Cortex of kidney (tissue), 1 donor: ENCODE measurements at places on chromosomes 6 and 20.

DNA sequence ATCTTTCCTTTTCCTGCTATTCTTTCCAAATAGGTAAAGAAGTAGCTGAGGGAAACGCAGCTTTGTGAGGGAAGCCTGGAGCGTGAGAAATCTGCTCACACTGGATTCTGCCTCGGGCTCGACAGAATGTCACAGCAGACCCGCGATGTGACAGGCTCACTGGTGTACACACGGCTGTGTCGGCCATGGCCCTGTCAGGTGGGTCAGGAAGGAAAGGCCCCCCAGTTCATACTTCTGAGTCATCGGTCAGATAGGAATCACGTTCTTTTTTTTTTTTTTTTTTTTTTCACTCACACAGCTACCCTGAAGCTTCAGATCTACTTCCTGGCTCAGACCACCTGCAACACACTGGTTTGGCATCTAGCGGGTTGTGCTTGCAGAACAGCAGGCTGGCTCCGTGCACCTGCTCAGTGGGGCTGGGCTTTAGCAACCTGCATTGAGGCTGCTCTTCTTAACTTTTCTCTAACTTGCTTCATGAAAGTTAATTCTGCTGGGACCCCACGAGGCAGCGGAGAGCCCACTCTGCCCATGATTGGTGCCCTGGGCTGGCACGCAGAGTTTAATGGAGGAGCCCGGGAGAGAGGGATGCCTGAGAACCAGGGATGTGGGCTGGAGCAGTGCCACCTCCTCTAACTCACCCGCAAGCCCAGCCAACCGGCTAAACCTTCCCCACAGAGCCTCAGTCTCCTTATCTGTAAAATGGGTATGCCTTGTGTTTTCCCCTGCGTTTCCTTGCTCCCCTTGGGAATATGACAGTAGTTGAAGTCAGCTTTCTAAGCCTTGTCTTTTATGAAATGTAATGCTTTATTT lies 61.5 kb upstream of the FNDC1 start:
- DNase-seq: no peak

GRCh38 chr20:62374331-62375152 lies 7.4 kb upstream of the LAMA5 start:
- no peak for DNase-seq

DNA sequence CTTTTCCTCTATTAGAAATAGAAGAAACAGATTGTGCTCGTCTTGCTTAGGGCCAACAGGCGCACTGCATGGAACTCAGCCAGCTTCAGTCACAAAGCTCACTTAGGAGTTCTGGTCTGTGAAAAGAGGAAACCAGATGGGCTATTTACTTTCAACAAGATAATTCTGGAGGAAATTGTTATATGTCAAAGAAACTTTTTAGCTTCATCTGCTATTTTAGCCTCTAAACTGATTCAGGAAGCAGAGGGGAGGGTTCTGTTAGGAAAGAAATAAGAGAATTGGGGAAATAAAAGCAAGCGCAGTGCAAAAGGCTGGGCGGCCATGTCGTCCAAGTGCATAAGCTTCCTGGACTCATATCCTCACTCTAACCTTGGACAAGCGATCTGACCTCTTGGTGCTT lies 21.3 kb downstream of the PRKN start:
- DNase-seq: no peak

GRCh38 chr6:34049395-34050342 lies 96.2 kb downstream of the GRM4 start:
- DNase-seq: no peak

DNA sequence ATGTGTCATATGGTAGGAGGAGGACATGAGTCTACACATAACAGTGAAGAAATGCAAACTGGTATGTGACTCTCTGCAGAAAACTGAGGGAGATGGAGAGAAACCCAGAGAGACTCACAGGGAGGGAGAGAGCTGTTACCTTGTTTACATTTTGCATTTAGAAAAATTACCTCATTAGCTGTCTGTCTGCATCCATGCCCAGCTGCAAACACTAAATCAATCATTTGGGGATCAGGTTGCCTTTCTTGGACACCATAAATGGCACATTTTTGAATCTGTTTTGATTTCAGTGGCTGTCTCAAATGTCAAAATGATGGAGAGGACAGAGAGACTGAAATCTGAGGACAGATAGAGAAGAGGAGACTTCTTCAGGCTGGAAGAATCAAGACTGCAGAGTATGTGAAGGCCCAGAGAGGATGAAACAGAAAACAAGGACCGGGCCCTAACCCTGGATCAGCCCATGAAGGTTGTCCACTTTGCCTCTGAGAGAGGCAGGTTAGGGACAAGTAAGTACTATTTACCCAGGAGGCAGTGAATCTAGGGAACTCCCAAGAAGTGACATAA lies 92.2 kb downstream of the UNC5CL start:
- no peak for DNase-seq

DNA sequence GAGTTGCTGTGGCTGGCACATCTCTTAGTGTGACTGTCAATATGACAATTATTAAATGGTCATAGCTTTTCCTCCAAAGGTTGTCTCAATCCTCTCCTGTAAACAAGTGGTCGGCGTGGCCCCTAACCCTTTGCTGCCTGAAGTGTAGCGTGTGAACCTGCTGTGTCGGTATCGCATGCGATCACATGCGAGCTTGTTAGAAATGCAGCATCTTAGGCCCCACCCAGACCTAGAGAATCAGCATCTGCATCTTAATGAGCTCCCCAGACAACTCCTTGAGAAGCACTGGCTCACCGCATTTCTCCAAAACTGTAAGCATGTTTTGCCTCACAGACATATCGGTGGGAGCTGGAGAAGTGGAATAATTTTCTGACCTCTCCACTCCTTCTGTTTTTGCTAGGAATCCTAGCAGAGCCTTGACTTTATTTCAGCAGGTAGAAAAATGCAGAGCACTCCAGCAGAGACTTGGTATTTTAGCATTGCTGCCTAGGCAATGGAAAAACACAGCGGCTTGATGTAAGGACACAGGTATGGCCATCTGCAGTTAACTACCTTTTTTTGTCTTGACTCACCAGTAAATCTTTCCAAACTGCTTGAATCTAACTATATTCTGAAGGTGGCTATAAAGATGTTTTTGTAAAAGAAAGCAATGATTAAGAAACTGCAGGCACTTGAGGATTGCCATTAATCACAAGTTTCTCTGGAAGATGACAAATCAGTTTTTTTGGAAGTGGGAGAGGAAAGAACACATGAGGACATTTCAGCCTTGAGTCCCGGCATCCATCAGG lies 67.6 kb downstream of the PSMG4 start:
- DNase-seq: no peak

DNA sequence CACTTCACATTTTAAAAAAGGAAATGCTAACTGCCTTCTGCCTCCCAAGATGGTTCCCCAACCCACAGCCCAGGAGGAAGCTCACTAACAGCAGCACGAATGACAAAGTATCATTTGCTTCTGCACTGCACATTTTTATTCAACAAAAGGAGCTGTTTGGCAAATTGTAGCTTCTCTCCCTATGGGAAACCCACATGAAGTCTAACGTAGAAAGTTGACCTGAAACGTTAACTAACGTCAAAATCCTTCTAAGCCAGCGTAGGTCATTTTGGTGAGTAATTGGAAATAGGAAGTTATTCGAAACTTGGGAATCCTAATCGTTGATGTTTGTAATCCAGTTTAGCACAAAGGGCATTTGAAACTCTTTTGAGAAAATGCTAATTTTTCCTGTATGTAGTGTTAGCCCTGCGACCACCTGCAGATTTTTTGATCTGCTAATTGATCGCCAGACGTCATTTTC lies 2.9 kb downstream of the SALL4 start:
- DNase-seq: no peak

GRCh38 chr20:56443654-56444540 lies 24.5 kb upstream of the RTF2 start:
- DNase-seq: no peak

DNA sequence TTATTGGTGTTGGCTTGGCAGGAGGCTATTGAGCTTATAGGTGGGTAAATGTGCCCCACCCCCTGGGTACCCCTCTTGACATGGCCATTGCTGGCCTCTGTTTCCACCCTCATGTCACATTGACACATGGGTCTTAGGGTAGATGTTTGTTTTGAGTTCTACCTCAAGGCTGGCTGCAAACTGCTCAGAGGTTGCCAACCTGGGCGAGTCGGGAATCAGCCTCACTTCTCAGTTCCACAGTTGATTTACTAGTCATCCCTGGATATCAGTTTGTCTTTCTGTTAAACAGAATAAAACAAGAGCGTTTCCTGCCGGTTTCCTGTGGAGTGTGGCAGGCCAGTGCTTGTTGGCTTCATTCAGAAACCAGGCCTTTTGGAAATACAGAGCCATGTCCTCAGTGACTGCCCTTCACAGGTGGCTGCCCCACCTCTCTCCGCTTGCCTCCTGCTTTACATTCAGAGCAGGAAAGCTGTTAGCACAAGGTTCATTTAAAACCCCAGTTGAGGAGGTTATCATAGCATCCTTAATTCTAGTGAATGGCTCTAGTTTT lies 105.6 kb downstream of the TCP11 start:
- no peak for DNase-seq

GRCh38 chr20:6714279-6714711 lies 53.2 kb upstream of the BMP2 start:
- no peak for DNase-seq

DNA sequence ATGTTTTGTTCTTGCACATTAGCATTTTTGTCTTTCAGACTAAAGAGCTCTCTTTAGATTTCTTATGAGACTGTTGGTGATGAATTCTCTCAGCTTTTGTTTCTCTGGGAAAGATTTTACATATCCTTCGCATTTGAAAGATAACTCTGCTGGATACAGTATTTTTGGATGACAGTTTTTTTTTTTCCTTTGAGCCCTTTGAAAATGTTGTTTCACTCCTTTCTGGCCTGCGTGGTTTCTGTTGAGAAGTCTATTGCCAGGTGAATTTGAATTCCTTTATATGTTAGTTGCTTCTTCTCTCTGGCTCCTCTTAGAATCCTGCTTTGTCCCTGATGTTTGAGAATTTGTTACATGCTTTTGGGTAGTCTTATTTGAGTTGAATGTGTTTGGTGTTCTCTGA lies 22.2 kb upstream of the KIAA1586 start:
- DNase-seq: no peak

- no peak for DNase-seq
These were observed 12.9 kb upstream of the ZNF343 start for GRCh38 chr20:2521369-2522305.

DNA sequence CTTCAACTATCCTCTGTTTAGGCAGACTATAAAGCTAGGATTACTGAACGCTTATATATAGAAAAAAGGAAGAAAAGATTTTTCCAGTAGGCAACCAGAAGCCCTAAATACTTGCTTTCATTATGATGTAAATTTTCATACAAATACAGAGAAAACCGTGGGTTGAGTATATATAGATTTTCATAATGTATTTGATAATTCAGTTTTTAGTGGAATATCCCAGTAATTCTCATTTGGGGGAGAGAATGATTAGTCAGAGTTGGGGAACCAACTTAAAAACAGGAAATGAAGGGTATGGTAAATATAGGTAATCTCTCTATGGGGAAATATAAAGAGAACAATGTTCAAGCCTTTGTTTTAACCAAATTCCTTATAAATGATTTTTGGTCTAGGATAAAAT lies 154.0 kb upstream of the CITED2 start:
- DNase-seq: no peak

- no peak for DNase-seq
These were observed 76.8 kb downstream of the UNC5CL start for GRCh38 chr6:40962241-40962640.

GRCh38 chr20:39676857-39677391 lies 714.8 kb downstream of the DHX35 start:
- DNase-seq: no peak

DNA sequence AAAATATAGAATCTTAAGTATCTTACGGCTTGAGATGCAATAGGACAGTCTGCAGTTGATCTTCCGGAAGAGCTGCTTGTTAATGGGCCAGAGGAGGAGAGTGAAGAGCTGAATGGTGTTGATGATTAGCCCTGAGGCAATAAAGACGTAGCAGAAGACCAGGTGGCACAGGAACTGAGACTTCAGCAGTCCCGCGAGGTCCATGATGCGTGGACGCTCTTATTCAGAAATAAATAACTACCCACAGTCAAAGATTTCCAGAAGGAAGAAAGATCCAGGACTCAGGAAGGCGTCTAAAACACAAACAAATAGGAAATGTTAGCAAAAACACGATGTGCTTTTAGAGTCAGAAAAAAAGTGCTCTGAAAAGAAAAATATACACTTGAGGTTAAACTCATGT lies 41.9 kb downstream of the AGPAT4 start:
- no peak for DNase-seq

DNA sequence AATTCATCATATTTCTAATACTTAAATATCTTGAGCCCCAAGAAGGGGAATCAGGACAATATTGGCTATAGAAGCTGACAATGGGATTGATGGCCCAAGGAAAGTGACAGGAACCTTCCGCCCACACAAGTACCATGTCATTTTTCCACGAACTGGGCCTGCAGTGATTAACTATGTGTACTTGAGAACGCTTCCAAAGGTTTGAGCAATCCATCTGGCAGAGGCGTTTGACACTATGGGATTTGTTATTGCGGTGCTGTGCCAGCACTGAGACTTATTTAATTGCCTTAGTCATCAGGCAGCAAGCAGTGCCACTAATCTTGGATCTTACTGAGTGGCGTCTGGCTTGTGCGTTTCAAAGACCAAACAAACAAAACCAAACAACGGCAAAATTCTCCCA lies 135.6 kb upstream of the UST start:
- no peak for DNase-seq

GRCh38 chr6:43012364-43012763 lies 1.4 kb downstream of the MEA1 start:
- no peak for DNase-seq

- no peak for DNase-seq
These were observed 189.1 kb downstream of the TBX18 start for GRCh38 chr6:84575264-84575663.

DNA sequence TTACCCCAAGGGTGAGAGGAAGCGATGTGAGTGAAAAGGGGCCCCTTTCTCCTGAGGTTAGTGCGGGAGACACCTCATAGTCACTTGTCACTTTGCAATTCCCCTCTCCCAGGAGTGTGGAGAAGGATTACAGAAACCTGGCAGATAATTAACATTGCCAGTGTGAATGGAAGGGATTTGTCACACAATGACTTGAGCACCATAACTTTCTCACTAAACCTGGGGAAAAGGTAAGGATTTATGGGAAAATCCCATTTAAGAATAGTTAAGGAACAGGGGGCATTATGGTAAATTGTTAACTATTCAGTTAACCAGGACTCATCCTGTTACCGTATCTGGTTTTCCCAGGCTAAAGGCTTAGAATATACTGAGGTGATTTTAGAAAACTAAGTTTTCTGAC lies 219.5 kb upstream of the JAG1 start:
- no peak for DNase-seq

DNA sequence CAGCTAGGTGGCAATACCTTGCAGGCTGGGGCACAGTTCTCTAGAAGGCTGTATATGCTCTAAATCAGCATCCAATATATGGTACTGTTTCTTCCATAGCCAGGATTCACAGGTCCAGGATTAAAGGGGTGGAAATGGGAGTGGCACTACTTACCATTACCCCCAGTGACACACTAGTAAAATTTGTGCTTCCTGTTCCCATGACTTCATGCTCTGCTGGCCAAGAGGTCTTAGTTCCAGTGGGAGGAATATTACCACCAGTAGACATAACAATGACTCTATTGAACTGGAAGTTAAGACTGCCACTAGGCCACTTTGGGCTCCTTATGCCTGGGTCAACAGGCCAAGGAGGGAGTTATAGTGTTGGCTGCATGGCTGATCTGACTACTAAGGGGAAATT lies 174.3 kb upstream of the TNFAIP3 start:
- DNase-seq: no peak

GRCh38 chr20:45294003-45294368 lies 12.7 kb upstream of the RBPJL start:
- DNase-seq: no peak
